ENCODE measurements at places on chromosomes 5 and 9.
A peak's percentile ranks its signal among the peaks of the same experiment; 100 is the strongest.

- no peak for DNase-seq
Observed at GRCh38 chr5:63760965-63761364, 201.3 kb downstream of the HTR1A start.

DNA sequence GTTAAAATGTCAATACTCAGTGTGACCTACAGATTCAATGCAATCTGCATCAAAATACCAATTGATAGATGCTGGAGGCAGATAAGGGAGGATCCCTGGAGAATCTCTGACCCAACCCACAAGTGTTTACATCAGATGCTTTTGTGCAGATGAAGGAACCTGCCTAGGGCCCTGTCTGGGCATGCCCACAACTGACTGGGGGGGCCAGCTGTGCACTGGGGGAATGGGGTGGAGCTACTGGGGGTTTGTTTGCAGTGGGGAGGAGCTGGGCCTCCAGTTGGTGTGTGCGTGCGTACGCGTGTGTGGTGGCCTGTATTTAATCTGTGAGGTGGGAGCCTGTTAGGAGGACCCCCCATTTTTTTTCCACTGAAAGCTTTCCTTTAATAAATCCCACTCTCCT lies 244.9 kb downstream of the TRIM36 start:
- DNase-seq, result no peak

DNA sequence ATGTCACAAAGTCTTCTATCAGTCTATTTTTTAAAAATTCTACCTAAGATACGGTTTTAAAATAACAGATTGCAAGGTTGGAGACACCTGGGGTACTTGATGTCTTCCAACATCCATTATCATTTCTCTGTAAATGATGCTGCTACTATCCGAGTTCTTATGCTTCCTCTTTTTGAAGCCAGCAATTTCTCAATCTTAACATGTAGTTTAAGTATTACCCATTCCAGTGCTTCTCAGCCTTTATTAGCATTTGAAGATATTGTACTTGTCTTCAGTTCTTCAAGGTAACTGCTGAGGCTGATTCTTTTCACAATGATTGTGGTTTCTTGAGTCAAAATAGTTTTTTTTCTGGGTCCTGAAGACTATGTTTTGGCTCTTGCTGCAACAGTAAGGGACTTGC lies 96.4 kb upstream of the SELENOP start:
- no peak for DNase-seq

- DNase-seq, result no peak
Observed at GRCh38 chr5:84130006-84130580, 254.6 kb downstream of the EDIL3 start.

- no peak for DNase-seq
Observed at GRCh38 chr5:98205691-98206461, 567.6 kb upstream of the RGMB start.

- DNase-seq, result no peak
Observed at GRCh38 chr5:69001627-69002026, 92.2 kb upstream of the SLC30A5 start.

DNA sequence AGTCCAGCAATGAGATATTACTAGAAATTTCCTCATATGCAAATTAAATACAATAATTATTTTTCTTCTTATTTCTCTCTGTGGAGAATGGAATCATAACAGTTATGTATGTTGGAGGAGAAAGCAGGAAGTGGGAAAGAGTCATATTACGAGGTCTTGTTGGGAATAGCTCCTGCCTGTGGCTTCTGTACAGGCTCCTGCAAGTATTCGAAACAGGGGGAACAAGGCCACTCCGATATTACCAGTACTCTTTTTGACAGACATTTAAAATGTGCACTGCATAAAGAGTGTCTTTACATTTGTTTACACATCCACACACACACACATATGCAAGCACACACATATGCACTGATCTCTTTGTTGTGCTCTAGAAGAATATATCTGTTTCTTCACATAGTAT lies 812.0 kb upstream of the ZNF608 start:
- no peak for DNase-seq

- no peak for DNase-seq
Observed at GRCh38 chr9:690517-691111, 150.9 kb upstream of the DMRT1 start.

DNA sequence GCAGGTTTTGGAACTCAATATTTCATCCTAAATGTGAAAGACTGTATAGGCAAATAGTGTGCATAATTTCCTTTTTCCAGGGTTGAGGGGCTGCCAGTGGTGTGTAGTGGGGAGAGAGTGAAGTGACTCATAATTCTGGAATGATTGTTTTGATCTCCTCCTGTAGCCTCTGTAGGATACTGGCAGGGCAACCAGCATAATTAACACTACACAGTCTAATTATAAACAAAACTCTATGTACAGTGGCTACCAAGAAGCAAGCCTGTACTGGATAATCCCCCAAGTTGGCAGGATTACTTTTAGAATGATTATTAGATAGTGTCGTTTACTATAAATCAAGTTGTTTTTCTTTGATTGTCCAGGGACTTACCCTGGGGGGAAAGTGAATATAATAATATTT lies 32.2 kb downstream of the LNPEP start:
- no peak for DNase-seq

- no peak for DNase-seq
Observed at GRCh38 chr5:57681942-57682341, 199.3 kb upstream of the ACTBL2 start.

DNA sequence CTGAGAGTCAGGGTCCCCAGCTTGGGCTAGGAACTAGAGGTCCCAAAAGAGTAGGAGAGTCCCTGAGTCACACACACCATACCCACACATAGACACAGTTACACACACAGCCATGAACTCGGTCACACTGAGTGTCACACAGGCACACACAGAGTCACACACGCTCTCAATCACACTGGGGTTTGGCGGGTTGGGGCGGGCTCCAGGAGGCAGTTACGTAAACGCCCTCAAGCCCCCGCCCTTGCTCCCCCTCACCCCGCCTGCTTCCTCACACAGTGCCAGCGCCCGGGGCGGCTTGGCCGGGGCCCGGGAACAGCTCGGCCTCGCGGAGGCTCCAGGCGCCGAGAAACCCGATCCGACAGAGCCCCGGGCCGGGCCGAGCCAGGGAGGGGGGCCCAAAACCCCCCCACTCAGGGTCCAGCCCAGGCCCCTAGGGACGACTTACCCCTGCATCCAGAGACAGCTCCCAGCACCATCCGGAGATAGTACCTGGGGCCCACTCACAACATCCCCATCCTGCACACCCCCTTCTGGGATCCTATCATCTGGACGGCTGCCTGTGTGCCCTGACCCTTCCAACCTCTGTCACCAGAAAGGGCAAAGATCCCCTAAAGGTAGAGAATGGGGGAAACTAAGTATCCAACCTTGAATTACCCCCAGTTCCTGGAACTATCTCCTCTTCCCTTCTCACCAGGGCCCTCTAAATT lies 3.5 kb upstream of the CNTFR start:
- peak; percentile 66 for DNase-seq
